Osteoblast (primary cell): ENCODE measurements at places on chromosomes 16 and 17. TPM values are rescaled to one million over a fixed set of nuclear protein-coding genes. Genes with fewer than 3 reads are reported as not detected.

- no peaks in the 10 kb centered on the region for H3K36me3 ChIP-seq
- DNase-seq = no peak
- no peaks in the 10 kb centered on the region for H3K4me1 ChIP-seq
- H3K4me3 ChIP-seq = no peak overlapping the region
- H3K27me3 ChIP-seq = no peaks in the 10 kb centered on the region
Measured at GRCh38 chr17:34475296-34475695, 104.1 kb upstream of the TMEM132E start.

DNA sequence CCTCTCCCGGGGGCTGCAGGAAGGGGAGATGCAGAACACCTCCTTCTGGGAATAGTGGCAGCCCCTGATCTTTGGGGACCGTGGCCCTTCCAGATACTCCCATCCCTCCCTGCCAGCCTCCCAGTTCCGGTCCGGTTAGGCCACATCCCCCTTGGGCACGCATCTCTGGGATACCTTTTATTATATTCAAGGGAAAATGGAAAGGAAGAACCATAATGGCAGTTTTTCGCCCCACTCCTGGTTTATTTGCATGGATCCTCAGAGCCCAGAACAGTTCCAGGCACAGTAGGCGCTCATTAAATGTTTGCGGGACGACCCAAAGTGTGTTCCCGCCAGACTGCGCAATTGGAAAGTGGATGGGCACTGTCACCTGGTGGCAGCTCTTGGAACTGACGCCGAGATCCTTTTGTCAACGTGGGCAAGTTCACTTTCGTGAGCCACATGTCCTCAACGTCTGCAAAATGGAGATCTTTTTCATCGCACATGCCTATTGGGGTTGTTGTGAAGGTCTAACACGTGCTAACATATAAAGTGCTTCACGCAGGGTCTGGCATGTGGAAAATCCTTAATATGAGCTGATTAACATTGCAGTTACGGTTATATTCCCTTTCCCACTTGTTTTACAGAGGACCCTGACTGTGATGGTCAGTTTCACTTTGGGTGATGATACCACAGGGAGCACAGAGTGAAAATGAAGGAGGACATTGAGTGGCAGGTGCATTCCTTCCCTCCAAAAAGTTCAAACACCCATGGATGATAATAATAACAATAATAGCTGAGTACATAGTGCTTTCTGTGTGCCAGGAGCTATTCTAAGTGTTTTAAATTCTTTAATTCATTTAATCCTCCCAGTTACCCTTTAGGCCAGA is 1.7 kb upstream of the GPRC5B start:
- H3K4me1 ChIP-seq = peaks cover 9% of the 10 kb centered on the region
- H3K27me3 ChIP-seq = peaks cover 38% of the 10 kb centered on the region
- peak; percentile 88 for DNase-seq
- no peak overlapping the region for H3K27ac ChIP-seq
- H3K4me3 ChIP-seq = peak overlapping the region; percentile 58

GRCh38 chr16:84088695-84089395 is 27.9 kb downstream of the MBTPS1 start:
- H3K27me3 ChIP-seq = no peaks in the 10 kb centered on the region
- H3K4me3 ChIP-seq = no peak overlapping the region
- H3K36me3 ChIP-seq = peaks cover 86% of the 10 kb centered on the region

- H3K27ac ChIP-seq = no peak overlapping the region
- peaks cover 4% of the 10 kb centered on the region for H3K36me3 ChIP-seq
- H3K27me3 ChIP-seq = no peaks in the 10 kb centered on the region
Measured at GRCh38 chr16:81650982-81651562, 128.0 kb upstream of the PLCG2 start.

Gene TOX3
- total RNA-seq = not detected in 2 replicates

- no peak overlapping the region for H3K27ac ChIP-seq
- DNase-seq = no peak
- no peaks in the 10 kb centered on the region for H3K36me3 ChIP-seq
- H3K4me3 ChIP-seq = no peak overlapping the region
- H3K27me3 ChIP-seq = peaks cover 19% of the 10 kb centered on the region
Measured at GRCh38 chr17:39579318-39580081, 28.2 kb downstream of the NEUROD2 start.

GRCh38 chr16:11140098-11140375 is 116.0 kb downstream of the SOCS1 start:
- H3K4me3 ChIP-seq = no peak overlapping the region
- H3K27me3 ChIP-seq = no peaks in the 10 kb centered on the region
- DNase-seq = no peak
- H3K27ac ChIP-seq = no peak overlapping the region

Gene EMP2
- 31.8 and 35.4 TPM in 2 replicates for total RNA-seq

DNA sequence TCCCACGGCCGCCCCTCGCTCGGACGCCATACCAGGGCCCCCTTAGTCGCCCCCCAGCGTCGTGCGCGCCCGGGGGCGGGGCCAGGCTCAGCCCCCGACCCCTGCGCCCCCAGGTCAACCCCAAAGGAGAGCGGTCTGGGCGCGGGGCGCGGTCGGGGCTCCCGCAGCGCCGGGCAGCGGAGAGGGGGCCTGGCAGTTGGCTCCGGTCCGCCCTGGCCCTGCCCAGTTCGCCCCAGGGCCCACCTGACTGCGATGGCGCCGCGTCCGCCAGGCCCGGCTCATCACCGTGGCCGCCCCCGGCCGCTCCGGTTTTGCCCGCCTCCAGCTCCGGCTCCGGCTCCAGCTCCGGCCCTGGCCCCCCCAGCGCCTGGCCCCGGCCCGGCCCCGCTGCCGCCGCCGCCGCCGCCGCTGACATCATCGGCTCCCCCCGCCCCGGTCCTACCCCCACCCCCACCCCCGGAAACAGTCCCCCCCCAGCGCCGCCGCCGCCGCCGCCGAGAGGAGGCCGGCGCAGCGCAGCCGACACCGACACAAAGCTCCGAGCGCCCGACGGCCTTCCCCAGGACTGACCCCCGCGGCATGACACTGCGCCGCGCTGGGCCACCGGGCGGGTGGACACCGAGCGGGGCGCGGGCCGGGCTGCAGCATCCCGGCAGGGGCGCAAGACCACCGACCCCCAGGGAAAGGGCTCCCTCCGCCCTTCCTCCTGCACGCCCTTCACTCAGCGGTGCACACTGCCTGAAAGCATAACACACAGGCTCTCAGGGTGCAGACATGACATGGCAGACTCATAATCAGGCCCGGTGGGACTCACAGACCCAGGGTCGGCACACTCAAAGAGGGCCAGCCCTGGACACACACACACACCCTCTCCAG is at the start of gene ZBTB4:
ZBTB4 (minus strand) TSS at position 419 of the 876 bp plus-strand sequence. CDS start 12,830 bp downstream, outside the sequence.
- peaks cover 1% of the 10 kb centered on the region for H3K36me3 ChIP-seq
- peak; percentile 94 for DNase-seq
- peak within 1 kb of the TSS; percentile 82 for H3K4me3 ChIP-seq
- peak within 1 kb of the TSS; percentile 93 for H3K27ac ChIP-seq

DNA sequence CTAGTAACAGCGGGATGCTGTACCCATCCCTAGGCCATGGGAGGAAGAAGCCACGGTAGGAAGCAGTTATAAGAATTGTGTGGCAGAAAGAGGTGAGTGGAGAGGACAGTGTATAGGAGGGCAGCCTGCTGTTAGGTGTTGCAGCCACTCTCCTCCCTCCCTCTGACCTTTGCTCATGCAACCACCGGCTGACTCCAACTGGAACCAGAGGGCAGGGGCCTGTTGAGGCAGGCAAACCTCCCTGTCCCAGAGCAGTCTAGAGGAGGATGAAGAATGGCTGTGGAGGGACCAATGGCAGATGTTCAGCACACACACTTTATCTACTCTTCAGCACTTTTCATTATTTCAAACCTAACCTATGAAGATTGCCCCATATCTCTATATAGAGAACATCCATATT is 2.2 kb downstream of the TXNL4B start:
- H3K27ac ChIP-seq = no peak overlapping the region
- peaks cover 40% of the 10 kb centered on the region for H3K36me3 ChIP-seq
- H3K4me3 ChIP-seq = no peak overlapping the region
- no peaks in the 10 kb centered on the region for H3K27me3 ChIP-seq

DNA sequence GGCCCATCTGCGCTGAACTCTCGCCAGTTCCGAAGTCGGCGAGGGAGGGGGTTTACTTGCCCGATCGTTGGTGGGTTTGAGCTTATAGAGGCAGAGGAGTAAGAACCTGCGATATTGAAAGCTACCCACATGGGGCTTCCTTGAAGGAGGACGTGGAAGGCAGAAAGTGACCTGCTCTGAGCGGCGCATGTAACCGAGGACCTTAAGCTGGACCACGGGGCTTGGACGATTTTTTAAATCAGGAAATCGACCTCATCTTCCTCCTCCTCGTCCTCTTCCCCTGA is 2.0 kb downstream of the PRAC2 start:
- no peak for DNase-seq
- H3K4me3 ChIP-seq = no peak overlapping the region
- no peak overlapping the region for H3K27ac ChIP-seq

- peaks cover 37% of the 10 kb centered on the region for H3K4me1 ChIP-seq
- DNase-seq = peak; percentile 72
- H3K27me3 ChIP-seq = no peaks in the 10 kb centered on the region
- peak overlapping the region; percentile 80 for H3K4me3 ChIP-seq
Measured at GRCh38 chr17:50865060-50865867, 890 bp downstream of the TOB1 start.

Gene TENT4B
- 8.5 and 10.1 TPM in 2 replicates for total RNA-seq

GRCh38 chr17:14621826-14622614 is 321.1 kb downstream of the HS3ST3B1 start:
- H3K4me3 ChIP-seq = no peak overlapping the region
- DNase-seq = no peak
- peaks cover 5% of the 10 kb centered on the region for H3K27me3 ChIP-seq
- no peak overlapping the region for H3K27ac ChIP-seq
- H3K4me1 ChIP-seq = no peaks in the 10 kb centered on the region

Gene ACAP1
- total RNA-seq = 0.59 TPM in 1 of 2 replicates, not detected in the other

Gene CA5A
- not detected in 2 replicates for total RNA-seq

Gene TPPP3
- total RNA-seq = 0.59 and 0.72 TPM in 2 replicates

Gene ACSM5
- total RNA-seq = 11.9 and 14.4 TPM in 2 replicates

Gene IRX3
- 68.4 and 71.7 TPM in 2 replicates for total RNA-seq

DNA sequence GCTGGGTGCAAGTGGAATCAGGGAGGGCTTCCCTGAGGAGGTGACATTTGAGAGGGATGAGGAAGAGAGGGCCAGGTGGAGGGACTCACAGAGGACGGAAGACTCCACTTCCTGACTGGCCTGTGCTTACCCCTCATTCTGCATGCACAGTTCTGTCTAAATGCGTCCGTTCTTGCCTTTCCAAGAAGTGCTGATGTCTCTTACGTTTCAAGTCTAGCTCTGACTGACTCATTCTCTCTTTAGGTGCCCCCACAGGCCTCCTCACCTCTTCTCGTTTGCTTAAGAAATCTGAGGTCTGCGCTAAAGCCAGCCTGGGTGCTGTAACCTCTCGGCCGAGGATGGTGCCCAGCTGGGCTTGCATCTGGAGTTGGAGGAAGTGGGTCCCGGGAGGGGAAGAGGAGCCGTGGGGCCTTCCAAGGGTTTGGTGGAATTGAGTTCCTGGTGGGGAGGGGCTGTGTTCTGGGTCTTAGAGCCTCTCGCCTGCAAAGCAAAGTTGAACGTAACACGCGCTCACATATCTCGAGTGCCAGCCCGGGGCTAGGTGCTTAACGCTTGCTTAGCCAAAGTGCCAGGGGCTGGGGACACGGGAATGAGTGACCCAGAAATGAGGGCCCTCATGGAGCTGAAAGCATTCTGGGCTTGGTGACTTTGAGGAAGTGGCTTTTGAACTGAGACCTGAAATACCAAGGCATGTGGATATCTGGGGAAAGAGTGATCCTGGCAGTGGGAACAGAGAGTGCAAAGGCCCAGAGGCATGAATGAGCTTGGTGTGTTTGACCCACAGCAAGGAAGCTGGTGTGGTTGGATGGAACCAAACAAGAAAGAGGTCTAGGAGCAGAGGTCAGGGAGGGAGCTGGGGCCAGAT is 4.8 kb downstream of the IL4R start:
- peaks cover 19% of the 10 kb centered on the region for H3K36me3 ChIP-seq
- peak; percentile 67 for DNase-seq
- H3K4me1 ChIP-seq = peaks cover 41% of the 10 kb centered on the region
- no peak overlapping the region for H3K4me3 ChIP-seq

DNA sequence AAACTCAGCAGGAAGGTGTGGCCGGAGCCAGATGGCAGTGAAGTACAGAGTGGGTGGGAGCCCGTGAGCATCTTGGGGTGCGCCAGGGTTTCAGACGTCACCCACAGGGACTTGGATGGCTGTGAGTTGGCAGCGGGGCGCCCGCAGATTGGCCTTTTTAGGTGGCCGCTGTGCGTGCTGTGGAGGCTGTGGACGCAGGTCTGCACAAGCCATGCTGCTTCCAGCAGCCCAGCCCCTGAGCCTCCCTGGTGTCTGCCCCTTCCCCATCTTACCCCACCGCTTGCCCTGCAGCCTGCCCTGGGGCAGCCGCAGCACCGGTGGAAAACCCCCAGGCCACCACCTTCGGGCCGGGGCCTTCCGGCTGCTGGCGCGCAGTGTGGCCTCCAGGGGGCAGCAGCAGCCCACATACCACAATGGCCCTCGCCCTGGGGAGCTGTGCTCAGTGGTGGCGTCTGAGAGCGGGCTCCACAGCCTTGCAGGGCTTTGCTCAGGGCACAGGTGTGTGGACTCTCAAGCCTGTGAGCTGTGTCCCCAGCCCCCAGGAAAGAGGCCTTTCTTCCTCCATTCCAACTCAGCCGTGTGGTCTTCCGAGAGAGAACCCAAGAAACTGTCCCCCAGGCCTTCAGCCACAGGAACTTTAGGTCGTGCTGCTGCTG is 11.8 kb downstream of the ENDOV start:
- H3K36me3 ChIP-seq = no peaks in the 10 kb centered on the region
- no peaks in the 10 kb centered on the region for H3K27me3 ChIP-seq
- DNase-seq = peak; percentile 100
- no peak overlapping the region for H3K4me3 ChIP-seq

Gene GUCY2D
- total RNA-seq = not detected in 2 replicates

GRCh38 chr16:53715023-53715384 is 11.0 kb downstream of the FTO start:
- no peak overlapping the region for H3K4me3 ChIP-seq
- H3K27me3 ChIP-seq = no peaks in the 10 kb centered on the region
- no peak for DNase-seq
- H3K36me3 ChIP-seq = no peaks in the 10 kb centered on the region
